ENCODE measurements at places on chromosomes 5 and 9.

GRCh38 chr5:10839118-10839517 lies 78.1 kb upstream of the DAP start:
- no peak for DNase-seq

GRCh38 chr5:157143127-157143971 lies 684 bp upstream of the MED7 start:
- peak; percentile 18 for DNase-seq

DNA sequence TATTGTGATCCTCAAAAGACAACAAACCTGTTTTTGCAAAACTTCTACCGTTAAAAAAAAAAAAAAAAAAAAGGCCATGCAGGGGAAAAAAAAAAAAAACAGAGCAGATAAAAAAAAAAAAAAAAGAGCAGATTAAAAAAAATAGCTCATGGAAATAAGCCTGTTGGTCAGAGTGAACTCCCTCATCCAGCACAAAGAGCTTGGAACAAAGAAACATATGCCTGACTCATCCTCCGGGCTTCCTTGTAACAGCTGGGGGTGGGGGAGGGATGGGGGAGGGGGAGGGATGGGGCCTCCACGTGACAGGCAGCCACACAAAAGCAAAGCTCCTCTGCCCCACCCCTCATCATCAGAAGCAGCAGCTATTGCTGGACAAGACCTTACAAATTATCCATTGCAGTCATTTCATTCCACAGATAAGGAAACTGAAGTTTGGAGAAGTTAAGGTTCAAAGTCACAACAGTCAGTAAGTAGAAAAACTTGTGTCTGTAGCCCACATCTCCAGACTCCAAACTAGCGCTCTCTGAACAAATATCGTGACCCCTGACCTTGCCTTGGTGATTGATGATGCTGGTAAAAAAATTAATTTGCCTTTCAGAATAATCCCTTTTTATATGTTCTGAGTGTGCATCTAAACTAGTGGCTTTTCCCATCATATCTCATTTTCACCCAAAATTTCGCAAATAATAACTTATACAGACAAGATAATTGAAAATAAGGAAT lies 38.9 kb downstream of the SLC35D2 start:
- no peak for DNase-seq

- no peak for DNase-seq
These were observed 44.3 kb downstream of the CYSTM1 start for GRCh38 chr5:140219068-140219991.
